Inflammatory macrophage treated with lipopolysaccharide for 1 hour (primary cell): ENCODE measurements at places on chromosomes 1 and 21.

GRCh38 chr1:51285055-51285454 lies 45.3 kb downstream of the TTC39A start:
- no peak for DNase-seq

DNA sequence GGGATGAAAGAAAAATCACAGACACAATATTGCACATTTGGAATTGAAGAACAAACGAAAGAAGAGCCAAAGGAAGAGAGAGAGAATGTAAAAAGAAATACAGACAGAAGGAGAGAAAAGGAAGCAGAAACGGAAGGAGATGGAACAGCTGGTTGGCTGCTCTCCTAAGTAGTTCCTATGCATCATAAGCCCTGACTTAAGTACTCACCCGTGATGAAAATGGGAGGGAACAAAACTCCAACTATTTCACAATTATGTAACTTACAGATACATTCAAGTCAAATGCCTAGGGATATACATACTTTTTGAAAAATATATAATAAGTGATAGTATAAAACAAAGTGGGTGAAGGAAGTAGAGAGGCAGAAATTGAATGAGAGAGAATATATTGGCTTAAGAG lies 88.5 kb downstream of the TTLL7 start:
- peak; percentile 10 for DNase-seq

DNA sequence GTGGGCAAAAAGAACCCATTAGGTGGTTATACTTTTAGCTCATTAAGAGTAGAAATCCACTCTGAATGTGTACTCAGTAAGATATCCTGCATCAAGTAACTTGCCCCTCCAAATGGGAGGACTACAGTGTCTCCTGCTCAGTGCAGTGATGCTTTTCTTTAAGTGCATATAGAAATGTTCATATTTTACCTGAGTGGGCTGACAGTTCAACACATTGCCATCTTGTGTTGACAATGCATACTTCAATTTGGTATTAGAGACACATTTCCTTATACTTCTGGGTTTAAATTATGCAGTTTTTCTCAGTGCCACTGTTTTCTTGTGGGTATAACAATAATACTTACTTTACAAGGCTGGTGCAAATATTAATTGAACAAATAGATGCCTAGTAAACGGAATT lies 318.6 kb upstream of the TMPRSS15 start:
- DNase-seq = no peak

DNA sequence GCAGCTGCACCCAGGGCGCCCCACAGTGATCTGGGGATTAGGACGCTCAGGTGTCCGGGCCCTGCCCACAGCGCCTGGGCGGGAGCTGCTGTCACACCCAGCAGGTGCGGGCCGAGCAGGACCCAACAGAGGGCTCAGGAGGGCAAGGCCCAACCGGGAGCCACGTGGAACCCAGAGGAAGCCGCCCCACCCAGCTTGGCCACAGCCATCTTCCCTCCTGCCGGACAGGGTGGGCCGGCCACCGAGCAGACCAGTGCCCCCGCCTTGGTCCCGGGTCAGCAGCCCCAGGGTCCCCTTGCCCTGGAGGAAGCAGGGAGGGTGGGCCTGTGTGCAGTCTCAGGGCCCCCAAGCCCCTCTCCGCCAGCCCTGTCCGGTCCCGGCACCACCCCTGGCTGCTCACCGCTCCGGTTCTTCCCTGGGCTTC lies 6.3 kb upstream of the TTLL10 start:
- no peak for DNase-seq

DNA sequence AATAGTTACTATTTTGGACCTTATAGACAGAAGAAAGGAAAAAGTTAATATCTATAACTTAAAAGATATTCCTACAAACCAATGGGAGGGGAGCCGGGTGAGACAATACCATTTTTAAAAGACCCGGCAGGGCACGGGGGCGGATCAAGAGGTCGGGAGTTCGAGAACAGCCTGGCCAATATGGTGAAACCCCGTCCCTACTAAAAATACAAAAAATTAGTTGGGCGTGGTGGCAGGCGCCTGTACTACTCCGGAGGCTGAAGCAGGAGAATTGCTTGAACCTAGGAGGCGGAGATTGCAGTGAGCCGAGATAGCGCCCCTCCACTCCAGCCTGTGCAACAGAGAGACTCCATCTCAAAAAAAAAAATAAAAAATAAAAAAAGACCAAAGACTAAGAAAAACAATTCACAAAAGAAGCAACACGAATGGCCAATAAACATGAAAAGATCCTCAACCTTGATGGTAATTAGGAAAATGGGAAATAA lies 1.2 kb upstream of the PSMB2 start:
- peak; percentile 22 for DNase-seq

GRCh38 chr1:41629571-41629970 lies 145.1 kb upstream of the EDN2 start:
- DNase-seq = no peak

DNA sequence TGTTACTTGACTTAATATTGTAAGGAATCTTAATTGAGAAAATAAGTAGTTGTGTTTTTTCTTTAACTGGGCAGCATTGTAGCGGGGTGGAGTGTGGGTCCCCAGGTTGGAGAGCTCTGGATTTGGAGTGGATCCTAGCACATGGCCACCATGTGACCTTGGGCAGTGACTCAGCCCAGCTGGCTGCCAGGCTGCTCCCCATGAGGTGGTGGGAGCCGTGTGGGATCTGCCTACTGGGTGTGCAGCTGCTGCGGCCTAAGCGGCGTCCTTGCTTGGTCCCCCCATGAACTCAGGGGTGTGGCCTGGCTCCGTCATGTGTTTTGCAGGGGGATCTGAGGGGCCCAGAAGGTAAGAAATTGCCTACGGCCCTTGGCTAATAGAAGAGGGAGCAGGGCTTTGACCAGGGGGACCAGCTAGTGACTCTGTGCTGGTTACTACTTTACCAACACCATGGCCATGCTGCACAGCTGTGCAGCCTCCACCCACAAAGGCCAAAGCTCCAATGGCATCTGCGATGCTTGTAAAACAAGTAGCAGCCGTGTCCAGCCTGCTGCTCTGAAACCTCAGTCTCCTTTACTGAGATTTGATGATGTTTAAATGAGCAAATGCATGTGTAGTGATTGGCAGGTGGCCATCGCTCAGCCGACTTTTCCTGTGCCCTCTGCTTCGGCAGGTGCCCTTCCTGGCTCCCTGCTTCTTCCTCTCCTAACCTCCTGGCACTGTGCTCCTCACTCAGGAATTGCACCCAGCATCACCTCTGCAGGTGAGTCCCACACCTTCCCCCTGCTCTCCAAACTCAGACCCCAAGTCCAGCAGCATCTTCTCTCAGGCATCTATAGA lies 68.3 kb downstream of the ADARB1 start:
- DNase-seq = no peak

DNA sequence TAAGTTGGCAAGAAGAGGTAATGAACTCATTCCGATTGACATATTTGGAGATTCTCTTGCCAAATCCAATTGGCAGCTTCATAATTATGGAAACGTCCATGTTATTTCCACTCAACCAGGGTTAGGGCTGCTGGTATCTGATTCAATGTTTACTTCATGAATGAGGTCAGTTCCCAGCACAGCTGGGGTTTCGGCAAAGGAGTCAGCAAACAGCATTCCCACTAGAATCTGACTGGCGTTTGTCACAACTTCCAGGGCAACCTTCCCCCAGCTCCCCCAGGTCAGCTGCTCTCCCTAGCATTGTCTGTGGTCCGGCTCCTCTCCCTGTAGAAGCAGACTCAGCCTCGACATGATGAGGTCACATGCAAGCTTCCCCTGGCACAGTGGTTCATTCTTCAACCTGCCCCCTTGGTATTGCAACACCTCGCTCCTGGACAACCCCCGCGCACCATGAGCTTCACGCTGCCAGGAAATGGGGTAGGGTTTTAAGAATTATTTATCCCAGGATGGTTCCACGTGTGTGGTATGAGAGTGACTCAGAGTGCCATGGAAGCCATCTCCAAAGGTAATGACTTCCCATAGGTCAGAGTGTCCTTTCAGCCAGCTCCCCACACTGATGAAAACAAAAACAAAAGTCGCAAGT lies 100.7 kb upstream of the SLC25A33 start:
- peak; percentile 22 for DNase-seq

- DNase-seq = no peak
Observed at GRCh38 chr21:31750843-31751242, 18.9 kb upstream of the SCAF4 start.

DNA sequence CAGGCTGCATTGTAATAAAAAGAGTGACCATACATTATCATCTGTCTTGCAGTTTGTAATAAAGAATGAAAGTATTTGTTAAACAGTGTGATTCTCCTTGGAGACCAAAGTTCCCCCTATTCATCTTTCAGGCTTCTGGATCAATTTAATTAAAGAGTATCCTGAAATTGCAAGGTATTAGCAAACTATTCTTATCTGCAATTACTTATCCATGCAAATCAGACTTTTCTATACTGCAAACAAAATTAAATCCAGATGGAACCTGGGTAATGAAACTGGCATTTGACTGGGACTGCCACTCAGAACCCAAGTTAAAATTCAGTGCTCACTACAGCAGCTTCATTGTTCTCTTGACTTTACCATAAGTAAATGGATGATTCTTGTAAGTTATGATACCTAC lies 37.1 kb downstream of the JAK1 start:
- DNase-seq = no peak

GRCh38 chr21:42581993-42582786 lies 68.5 kb downstream of the SLC37A1 start:
- DNase-seq = no peak

- no peak for DNase-seq
Observed at GRCh38 chr1:9059891-9060744, 9.3 kb downstream of the SLC2A5 start.

DNA sequence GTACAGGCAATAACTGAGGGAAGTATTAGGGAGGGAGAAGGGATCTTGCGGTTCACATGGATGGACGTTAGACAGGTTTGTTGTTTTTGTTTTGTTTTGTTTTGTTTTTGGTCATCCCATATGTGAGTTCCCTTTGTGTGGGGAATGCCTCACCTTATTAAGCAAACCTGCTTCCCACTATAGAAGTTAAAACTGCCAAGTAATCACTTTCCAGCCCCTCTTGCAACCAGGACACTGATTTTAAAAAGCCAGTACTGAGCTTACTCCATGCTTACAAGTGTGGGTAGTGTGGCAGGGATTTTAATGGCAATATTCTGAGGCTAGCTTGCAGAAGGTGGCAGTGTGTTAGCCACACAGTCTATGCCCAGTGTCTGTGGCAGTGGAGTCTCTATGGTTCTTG lies 26.5 kb downstream of the SPATA45 start:
- DNase-seq = no peak

GRCh38 chr1:3102641-3103040 lies 33.6 kb downstream of the PRDM16 start:
- DNase-seq = no peak

DNA sequence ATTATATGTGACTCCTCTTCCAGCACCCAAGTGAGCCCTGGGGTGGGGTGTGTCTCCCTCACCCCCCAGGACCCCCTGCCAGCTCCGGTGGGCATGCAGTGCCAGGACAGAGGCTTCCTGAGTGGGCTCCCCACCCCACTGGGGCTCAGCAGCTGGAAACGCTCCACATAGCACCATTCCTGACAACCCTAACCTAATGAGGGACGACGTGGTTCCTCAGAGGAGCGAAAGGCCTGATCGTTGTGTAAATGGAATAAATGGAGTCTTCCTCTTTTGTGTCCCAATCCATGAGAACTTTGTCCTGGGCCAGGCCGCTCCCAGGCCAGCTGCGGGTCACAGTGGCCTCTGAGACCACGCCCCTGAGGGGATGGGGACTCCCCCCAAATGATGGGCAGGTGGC lies 1.8 kb upstream of the TSPEAR start:
- no peak for DNase-seq

- no peak for DNase-seq
Observed at GRCh38 chr1:112528076-112528475, 19.3 kb downstream of the WNT2B start.

DNA sequence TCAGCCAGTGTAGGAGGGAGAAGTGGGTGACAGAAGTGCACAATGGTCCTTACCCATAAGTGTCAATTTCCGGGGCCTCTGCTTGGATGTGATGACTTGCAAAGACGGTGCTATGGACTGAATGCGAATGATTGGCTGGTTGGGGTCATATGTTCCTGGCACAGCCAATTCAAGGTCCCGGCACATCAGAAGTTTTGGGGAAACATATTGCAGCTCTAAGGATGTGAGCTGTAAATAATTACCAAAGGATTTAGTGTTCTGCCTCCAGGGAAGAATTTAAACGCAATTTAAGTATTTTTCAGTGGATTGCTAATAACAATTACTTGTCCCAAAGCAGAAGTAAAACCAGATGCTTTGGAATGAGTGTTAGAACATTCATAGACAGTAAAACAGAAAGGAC lies 26.9 kb upstream of the EXOSC10 start:
- DNase-seq = no peak

DNA sequence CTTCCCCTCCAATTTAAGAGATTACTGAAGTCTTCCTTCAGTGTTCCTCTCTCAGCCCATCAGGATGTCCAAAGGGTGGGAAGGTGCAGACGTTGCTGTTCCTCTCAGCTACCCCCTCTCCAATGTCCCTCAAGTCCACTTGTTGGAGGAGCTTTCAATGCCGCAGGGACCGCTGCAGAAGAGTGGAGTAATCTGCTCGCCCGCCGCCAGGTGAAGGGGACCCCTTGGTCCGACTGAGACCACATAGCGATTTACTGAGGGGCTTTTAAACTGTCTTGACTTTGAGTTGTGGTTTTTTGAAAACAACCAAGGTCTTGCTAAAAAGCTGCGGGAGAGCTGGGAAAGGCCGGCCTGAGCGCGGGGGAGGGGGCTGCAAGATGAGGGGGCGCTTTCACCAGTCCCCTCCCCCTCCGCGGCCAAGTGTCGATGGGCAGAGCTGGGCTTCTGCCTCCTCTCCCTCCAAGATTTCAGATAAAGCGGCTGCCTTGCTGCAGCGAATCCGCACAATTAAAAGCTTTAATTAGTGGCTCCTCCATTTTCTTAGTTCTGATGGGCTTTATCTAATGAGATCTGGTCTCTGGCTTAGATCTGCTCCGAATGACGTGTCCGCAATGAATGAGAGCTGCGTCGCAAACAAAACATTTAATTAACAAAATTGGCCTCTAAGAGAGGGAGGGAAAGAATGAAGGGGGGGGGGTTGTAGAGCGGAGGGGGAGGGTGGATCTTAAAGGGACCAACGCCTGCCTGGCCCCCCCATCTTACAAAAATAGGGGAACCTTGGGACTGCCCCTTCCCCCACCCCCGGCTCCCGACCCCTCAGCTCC lies 5.9 kb downstream of the LMO4 start:
- no peak for DNase-seq

GRCh38 chr1:22380024-22380785 lies 71.4 kb upstream of the ZBTB40 start:
- DNase-seq = no peak
